ENCODE measurements at places on chromosomes 5 and 9.
A peak's percentile ranks its signal among the peaks of the same experiment; 100 is the strongest.

GRCh38 chr5:74954919-74955318, 88.7 kb upstream of the FAM169A start:
- DNase-seq: no peak

- no peak for DNase-seq
Measured at GRCh38 chr9:76738402-76738801, 25.8 kb upstream of the PCA3 start.

DNA sequence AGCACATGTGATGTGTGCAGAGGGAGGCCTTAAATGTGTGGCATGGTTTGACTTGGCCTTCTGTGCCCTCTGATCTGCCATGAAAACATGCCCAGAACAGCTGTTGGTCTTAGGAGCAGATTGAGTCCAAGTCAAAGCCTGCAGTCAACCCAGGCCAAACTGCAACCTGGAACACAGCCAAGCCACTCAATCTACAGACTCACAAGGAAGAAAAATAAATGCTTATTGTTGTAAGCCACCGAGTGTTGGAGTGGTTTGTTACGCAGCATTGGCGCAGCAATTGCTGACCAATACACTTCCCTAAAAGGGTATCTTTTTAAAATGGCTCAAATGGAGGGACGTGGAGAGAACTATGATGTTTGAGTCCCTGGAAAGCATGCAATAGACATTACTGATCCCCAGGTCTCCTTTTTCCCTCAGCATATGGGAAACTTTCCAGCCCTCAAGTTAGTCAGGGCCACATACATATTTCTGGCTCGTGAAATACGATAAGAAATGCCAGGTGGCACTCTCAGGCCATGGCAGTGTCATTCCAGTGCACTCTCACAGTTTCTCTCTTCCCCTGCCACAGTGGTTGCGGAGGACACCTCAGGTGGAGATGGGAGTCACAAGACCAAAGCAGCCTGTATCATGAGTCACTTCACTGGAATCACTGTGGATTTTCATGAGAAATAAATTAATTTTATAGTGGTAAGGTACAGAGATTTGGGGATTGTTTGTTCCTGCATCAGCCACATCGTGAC, 168.0 kb upstream of the ZNF618 start:
- no peak for DNase-seq

DNA sequence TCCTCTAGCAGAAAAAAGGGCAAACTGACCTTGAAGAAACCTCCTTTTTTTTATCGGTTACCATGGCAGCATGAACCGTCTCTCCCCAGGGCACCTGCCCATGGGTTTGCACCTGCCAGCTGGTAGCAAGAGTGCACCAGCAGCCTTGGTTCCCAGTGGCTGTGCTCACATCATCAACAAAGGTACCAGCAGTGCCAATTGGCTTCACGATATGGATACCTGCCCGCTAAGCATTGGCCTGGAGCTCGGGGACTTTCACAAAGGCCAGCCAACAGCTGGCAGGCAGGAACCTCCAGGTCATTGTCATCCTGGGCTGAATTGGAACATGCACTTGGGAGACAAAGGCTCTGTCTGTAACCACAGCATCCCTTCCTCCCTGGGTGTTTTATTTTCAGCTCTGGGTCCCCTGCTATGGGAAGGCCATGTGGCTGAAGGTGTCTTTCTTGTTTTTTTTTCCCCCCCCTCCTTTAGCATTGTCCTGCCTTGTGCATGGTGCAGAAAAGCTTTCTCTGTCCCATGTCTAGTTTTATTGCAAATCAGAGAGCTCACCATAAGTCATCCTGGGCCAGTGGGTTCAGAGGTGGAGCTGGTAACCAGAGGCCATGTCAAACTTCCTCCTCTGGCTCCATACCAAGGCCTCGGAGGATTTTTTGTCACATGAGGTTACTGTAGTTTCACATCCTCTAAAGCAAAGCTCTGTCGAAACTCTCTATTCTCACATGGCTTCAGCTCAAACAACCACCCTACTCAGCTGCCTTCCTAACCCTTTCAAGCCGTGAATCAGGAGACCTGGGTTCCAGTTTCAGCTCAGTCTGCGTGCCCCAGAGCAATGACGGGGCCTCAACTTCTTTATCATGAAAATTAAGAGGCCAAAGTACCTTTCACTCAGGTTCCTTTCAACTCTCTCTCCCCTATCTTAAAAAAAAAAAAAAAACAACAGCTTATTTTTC, 145.5 kb upstream of the MAP3K1 start:
- DNase-seq: peak; percentile 76

Measured in NCI-H2029 treated with DMSO at 0.1 percent for 48 hours (cell line).